ENCODE measurements at places on chromosomes 1 and 21.

GRCh38 chr1:107934578-107934977 is 30.4 kb downstream of the VAV3 start:
- no peak for DNase-seq

DNA sequence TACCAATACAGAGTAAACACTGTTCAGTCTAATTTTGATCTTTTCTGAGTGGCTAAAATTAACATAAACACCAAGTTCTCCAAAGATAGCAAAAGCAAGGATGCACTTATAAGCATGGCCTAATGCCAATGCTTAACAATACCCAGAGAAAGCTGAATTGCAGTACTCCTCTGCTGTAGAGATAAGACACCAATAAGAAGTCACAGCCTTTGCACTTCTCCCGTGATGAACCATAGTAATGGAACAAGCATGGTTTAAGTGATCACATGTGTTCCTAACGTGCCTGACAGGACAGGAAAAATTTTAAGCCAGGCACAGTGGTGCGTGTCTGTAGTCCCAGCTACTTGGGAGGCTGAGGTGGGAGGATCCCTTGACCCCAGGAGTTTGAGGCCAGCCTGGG is 5.6 kb downstream of the PRDX1 start:
- no peak for DNase-seq

- no peak for DNase-seq
Observed at GRCh38 chr1:230028602-230029223, 38.3 kb upstream of the GALNT2 start.

DNA sequence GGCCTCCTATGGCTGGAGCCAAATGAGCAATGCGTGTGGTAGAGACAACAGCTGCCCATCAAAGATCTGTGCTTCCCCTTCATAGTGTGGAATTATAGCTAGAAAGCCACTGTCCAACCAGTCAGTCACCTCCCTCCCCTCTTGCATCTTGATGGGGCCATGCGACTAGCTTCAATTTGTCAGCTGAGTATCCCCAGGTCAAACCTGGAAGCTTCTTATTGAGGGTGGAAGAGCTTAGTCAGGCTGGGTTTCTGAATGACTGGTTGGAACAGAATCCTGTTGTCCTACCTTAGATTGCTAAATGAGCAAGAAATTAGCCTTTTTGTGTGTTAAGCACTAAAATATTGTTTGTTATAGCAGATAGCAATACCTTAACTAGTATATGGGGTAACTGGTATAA is 625.4 kb downstream of the PTPRC start:
- DNase-seq, result no peak

DNA sequence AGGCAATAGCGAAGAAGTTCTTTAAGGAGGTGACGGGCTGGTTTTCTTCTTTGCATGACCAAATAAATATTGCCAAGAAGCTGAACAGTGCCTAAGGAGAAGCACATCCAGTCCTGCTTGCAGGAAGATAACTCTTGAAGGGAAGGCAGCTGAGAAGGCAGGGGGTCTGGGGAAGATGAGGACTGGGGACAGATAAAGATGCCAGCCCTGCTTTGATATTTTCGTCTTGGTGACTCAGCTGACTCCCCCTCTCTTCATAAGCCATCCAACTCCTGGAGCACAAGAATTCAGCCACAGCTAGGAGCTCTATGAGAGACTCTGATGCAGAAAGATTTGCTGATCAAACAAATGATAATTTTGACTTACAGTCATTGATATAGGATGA is 3.4 kb downstream of the CFAP45 start:
- DNase-seq, result no peak

GRCh38 chr1:229535230-229535629 is 23.3 kb downstream of the ABCB10 start:
- no peak for DNase-seq

DNA sequence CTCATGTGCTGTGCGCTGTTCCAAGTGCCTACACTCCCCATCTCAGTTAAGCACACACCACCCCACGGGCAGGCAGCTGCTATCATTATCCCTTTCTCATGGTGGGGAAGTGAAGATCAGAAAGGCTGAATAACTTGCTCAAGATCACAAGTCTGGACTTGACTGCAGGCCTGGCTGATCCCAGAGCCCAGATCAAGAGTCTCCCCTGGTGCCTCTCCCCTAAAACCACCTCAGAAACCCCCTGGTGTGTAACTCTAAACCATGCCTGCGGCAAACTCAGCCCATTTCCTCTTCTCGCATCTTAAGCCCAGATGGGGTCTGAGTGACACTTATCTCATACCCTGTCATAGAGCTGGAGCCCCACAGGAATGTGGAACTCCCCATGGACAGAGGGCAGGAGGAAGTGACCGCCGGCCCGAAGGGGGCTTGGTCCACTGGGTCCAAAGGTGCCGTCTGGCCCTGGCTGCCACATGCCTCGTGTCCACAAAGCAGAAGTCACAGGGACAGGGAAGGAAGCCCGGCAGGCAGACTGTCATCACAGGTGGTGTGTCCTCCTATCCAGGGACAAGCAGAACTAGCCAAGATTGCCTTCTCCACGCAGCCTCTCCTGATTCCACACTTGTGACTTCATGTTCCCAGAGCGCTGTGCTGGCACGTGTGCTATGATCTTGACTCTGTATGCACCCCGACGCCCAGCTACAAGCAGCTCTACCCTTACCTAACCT is 92.1 kb downstream of the SYF2 start:
- no peak for DNase-seq

DNA sequence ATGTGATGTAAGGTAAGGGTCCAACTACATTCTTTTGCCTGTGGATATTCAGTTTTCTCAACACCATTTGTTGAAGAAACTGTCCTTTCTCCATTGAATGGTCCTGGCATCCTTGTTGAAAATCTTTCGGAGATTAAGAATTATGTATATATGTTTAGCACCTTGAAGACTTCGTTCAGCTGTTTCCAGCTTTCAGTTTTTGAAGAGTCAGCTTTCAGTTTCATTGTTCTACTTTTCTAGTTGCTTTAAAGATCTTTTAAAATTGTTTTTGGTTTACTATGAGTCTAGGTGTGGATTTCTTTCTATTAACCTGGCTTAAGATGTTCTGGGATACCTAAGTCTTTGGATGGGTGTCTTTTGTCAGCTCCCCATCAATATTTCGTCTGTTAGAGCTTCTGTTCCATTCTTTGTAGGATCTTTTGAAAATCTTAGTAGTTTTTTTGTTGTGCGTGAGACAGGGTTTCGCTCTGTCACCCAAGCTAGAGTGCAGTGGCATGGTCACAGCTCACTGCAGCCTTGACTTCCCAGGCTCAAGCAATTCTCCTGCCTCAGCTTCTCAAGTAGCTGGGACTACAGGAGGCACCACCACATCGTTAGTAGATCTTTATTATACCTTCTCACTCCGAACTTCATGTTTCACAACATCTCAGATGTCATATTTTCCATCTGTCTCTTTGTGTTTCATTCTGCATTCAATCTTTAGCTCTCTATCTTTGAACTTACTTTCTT is 353.5 kb upstream of the B3GALT2 start:
- DNase-seq, result no peak

- DNase-seq, result peak; percentile 66
Observed at GRCh38 chr1:6208723-6209660, 3.1 kb downstream of the RNF207 start.

- DNase-seq, result no peak
Observed at GRCh38 chr1:240701412-240701811, 89.5 kb upstream of the GREM2 start.

DNA sequence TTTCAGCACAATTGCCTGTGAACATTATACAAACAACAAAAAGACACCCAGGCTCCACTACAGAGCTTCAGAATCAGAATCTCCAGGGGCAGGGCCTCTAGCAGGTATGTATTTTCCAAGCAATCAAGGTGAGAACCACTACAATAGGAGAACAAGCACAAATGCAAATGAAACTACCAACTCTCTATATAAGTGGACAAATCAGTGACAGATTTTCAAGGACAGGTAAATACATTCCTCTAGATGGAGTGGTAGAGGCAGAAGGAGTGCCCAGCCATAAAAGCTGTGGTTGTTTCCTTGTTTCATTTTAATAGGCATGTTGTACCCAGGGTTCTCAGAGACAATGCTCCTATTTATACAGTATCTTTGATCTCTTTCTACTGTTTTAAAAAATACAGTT is 20.1 kb upstream of the CCDC17 start:
- DNase-seq, result no peak

GRCh38 chr1:211382714-211383480 is 56.3 kb downstream of the TRAF5 start:
- peak; percentile 92 for DNase-seq

- no peak for DNase-seq
Observed at GRCh38 chr1:98203466-98203865, 282.6 kb upstream of the DPYD start.

- DNase-seq, result no peak
Observed at GRCh38 chr1:31393463-31393862, 19.6 kb upstream of the SERINC2 start.

DNA sequence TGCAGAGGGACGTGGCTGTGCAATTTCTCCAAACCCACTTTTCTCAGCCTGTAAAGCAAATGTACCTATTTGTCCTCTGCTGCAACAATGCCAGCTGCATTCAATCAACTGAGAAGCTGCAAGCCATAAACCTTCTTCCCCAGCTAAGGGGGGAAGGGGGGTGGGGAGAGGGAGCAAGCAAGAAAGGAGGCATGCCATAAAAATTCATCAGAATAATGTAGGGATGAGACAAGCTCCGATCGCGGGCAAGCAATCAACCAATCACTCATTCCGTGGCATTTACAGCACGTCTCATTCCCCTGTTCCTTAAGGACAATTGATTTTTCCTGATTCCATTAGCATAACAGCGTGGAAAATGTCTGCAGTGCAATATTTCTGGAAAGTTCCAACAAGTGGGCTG is 144.8 kb downstream of the DMRTA2 start:
- no peak for DNase-seq

DNA sequence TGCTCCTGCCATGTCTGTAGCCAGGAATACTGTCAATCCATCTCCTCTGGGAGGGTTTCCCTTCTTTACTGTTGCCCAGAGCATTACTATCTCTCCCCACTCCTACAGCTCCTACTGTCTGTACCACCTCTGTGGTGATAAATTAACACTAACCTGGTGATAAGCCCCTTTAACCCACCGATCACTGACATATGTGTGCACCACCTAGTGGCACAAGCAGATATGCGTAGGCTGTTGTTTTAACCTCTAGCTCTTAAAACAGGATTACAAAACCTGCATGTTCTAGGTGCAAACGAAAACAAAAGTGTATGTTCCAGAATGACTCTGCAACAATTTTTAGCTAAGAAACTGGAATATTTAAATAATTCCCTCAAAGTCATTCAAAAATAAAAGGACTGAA is 93.9 kb upstream of the BEND5 start:
- DNase-seq, result no peak

- DNase-seq, result peak; percentile 26
Observed at GRCh38 chr1:10644307-10645128, 151.9 kb downstream of the CASZ1 start.

DNA sequence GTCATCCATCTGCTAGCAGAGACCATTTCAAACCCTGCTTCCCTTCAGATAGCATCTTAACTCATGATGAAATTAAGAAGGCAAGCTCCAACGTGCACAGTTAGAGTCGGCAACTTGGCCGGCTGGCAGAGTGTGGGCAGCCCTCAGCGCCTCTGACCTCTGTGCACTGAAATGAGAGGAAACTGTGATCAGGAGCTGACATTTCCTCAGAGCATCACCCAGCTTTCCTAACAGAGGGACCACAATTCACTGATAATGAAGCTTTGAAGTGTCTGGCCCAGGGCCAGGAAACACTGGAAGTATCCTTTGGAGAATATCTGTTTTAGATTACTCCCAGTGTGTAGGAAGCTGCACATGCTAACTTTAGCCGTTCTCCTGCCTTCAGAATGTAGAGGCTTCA is 145.0 kb upstream of the ZC3H11B start:
- no peak for DNase-seq

DNA sequence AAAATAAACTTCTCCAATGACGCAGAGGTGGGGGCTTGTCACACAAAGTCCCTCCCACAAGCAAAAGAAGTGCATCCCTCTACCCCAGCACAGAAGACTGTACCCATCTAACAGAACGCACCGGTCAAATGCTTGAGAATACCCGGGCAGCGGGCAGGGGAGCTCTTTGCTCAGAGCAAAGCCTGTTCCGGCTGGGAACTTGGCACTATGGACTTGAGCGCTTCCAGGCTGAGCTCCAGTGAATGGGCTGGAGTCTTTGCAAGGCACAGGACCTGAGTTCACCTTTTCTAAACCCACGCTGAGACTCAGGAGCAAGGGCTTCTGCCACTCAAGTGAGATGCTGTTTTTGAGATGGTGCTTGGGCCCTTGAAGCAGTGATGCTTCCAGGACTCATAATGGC is 20.3 kb downstream of the RHBG start:
- no peak for DNase-seq

DNA sequence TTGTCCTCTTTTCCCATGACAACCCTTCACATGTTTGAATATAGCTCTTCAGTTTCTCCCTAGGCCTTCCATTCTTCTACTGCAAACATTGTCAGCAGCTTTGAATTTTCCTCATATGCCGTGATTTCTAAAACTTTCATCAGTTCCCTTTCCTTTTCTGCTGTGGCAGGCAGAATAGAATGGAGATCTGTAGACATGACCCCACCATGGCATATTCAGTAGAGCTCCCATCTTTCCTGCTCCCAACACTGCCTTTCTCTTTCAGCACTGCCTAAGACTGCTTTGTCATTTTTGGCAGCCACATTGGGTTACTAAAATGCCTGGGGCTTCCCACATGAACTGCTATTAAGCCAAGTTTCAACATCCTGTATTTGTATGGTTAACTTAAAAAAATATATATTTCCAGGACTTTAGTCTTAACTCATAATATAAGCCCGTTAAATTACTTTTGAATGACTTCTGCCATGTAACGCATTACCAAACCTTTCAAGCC is 60.9 kb downstream of the TBX19 start:
- no peak for DNase-seq

GRCh38 chr1:232222614-232223013 is 407.3 kb downstream of the SIPA1L2 start:
- DNase-seq, result no peak

DNA sequence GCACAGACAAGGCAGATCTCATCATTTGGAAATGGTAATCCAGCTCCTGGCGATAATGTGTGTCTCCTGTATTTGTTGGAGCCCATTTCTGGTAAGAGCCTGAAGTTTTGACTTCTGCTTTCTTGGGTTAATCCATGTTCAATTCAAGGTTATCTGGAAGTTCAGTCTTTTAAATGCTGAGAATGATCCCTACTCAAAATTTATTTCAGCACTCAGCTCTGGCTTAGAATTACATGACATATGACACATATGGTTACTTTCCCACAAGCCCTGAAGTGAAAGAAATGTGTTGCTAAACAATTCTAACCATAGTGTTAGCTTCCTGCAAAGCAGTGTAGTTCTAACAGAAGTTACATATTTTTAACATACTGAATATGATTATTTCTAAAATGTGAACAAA is 2.7 kb downstream of the PTGFR start:
- no peak for DNase-seq

- no peak for DNase-seq
Observed at GRCh38 chr1:151309811-151310323, 17.3 kb downstream of the PI4KB start.

All from erythroblast (primary cell).